ENCODE measurements at places on chromosomes 13 and 19. TPM values are rescaled to one million over a fixed set of nuclear protein-coding genes. Genes with fewer than 3 reads are reported as not detected.

RNF225 gene
- polyA plus RNA-seq = 0.13 TPM

DNA sequence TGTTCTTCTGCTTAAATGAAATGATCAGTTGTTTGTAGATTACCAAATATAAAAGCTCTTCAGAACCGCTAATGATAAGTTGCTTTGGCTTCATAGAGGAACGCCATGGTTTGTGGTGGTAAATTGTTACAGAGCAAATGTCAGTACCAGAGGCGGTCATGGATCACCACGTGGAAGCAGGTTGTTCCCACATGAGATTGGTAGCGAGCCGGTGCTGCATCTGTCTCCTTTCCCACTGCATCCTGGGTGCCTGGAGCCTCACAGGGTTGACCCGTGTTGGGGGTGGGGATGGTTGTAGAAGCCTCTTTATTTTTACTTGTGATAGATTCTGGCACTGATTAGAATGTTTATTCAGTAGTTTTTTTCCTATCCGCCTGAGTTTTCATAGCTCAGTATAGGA is 14.7 kb downstream of the GARRE1 start:
- no peaks in the 10 kb centered on the region for H3K36me3 ChIP-seq
- DNase-seq = no peak
- no peak overlapping the region for H3K4me3 ChIP-seq
- no peaks in the 10 kb centered on the region for H3K27me3 ChIP-seq

GRCh38 chr13:95182570-95183265 is 118.5 kb downstream of the ABCC4 start:
- no peak overlapping the region for H3K27ac ChIP-seq
- no peaks in the 10 kb centered on the region for H3K27me3 ChIP-seq
- H3K4me1 ChIP-seq = no peaks in the 10 kb centered on the region
- DNase-seq = no peak
- peaks cover 10% of the 10 kb centered on the region for H3K36me3 ChIP-seq

DNA sequence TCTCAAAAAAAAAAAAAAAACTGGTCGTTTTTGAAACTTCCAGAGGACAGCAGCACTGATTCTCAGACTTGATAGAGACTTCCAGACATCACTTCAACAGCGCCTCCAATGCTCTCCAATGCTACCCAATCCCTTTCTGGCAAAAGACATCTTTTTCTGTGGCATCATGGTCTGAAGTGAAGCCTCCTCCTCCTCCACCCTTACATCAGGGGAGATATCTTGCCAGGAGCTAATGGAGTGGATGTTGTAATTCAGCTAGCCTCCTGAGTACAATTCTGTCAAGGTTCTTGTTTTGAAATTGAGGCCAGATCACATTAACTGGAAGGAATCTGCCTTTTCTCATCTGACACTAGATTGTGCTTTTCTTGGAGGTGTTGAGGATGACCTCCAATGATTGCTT is 24.2 kb downstream of the FXYD5 start:
- H3K36me3 ChIP-seq = no peaks in the 10 kb centered on the region
- no peak for DNase-seq
- no peak overlapping the region for H3K27ac ChIP-seq
- no peak overlapping the region for H3K4me3 ChIP-seq

- no peaks in the 10 kb centered on the region for H3K27me3 ChIP-seq
- no peak for DNase-seq
- no peaks in the 10 kb centered on the region for H3K4me1 ChIP-seq
- no peak overlapping the region for H3K4me3 ChIP-seq
- no peaks in the 10 kb centered on the region for H3K36me3 ChIP-seq
- no peak overlapping the region for H3K27ac ChIP-seq
Measured at GRCh38 chr13:76163761-76164160, 527.6 kb downstream of the LMO7 start.
